ENCODE measurements at places on chromosomes 12 and 14.

DNA sequence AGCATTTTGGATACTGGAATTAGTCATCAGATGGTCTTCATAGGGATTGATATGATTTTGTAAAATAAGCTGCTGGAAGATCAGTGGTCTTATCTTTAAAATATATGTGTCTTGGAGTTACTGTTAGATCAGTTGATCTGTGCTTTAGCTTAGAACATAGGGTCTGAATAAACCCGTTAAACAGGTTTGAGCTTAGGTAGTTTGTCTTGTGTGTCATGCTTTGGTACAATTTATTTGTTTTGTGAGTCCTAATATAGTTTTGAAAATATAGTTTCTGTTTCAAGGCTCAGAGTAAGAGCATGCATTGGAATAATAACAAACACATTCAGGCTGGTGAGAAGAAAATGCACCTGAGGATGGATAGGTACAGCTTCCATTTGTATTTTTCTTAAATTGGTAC lies 505.0 kb downstream of the SLC16A7 start:
- DNase-seq = no peak

DNA sequence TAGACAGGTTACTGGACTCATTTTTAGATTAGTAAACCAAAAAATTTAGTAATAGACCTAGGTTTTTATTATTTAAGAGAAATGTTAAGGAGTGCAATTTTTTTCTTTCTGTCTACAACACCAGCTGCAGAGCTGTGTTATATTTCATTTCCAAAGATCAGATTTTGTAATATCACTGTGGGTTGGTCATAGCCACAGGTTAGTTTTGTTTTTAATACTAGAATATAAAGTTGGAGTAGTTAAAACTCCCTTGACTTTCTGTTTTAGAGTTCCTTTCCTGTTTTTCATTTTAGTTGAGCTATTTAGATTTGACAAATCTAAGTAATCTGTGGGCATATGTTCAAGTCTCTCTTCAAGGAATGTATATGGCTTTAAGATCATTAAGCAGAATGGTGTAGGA lies 30.7 kb upstream of the GARIN2 start:
- DNase-seq = no peak

DNA sequence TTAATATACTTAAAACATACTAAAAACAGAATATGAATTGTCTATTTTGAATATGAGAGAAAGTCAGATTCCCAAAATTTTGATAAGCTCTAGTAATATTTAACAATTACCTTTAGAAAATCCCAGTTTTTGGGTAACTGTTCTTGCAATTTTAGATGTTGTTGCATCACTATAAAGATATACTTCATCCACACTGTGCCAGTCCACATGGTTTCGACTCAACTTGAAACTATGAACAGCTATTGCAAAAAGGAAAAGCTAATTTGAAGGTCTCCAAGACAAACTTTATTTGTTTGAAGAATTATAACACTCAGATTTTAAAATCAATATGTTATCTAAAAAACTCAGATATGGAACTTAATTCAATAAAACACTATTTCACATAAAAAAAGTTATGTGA lies 59.9 kb downstream of the DDHD1 start:
- no peak for DNase-seq

GRCh38 chr12:27207615-27208413 lies 36.3 kb upstream of the STK38L start:
- no peak for DNase-seq

DNA sequence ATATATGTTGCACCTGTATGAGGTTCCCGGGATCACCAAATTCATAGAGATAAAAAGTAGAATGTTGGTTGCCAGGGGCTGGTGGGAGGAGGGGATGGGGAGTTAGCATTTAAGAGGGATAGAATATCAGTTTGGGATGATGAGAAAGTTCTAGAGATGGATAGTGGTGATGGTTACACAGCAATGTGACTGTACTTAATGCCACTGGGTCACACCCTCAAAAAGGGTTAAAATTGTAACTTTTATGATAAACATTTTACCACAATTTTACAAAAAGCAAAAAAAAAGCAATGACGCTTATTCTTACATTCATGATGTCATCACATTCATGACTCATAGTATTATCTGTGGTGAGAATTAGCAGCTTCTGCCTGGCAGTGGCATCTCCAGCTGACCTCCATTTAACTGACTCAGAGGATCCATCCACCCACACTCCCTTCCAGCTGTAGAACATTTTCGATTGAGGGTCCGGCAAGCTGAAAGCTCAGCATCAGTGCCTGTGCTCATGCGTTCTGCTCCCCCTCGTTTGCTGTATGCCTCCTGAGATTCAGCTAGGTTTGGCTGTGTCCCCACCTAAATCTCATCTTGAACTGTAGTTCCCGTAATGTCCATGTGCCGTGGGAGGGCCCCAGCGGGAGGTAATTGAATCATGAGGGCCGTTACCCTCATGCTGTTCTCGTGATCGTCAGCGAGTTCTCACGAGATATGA lies 64.8 kb upstream of the TMEM260 start:
- DNase-seq = peak; percentile 21

DNA sequence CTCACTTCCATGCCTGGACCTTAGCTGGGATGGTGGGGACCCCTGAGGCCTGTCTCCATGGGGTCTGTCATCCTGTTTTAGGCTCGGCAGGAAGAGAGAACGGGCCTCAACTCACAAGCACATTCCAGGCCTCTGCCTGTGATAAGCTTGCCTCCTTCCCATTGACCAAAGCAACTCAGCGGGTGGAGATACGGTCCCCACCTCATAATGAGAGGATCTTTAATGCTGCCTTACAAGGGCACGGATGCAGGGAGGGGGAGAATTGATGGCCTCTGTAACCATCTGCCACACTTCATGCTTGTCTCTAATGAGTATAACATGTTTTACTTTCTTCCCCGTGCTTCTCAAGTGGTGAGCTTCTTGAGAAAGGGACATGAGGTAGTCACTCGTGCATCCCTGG lies 50.0 kb downstream of the GLT1D1 start:
- no peak for DNase-seq

GRCh38 chr12:115941362-115941761 lies 336.1 kb downstream of the MED13L start:
- no peak for DNase-seq

- DNase-seq = no peak
Measured at GRCh38 chr14:32940066-32940651, 1.5 kb downstream of the NPAS3 start.

DNA sequence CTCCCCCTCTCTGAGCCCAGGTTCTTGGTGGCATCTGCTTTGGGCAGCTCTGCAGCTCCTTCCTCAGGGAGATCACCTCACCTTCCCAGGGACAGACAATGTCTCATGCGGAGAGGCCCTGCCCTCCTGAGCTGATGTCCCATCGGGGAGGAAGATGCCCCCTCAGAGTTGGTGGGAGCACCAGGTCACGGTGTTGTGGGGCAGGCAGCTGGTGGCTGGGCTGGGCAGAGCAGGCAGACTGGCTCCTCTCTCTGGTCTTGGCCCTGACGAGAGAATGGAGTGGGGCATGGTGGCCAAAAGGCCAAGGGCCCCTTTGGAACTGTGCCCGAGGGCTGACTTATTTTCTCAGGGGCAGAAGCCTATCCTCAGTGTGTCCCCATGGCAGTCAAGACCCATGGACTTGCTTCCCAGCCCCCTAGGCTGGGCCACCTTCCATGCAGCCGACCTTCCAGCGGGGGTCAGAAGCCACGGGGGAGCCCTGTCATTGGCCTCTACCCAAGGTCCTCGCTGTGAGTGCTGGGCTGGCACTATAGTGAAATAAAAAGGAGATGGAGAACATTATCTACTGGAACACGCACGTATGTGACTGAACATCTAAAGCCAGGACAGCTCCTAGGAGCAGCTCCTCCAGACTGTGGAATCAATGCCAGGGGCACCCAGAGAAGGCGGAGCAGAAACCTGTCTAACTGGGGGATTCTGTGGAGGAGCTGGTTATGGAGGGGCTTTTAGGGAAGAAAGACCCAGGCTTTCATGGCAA lies 21.9 kb downstream of the PPP2R5C start:
- no peak for DNase-seq

DNA sequence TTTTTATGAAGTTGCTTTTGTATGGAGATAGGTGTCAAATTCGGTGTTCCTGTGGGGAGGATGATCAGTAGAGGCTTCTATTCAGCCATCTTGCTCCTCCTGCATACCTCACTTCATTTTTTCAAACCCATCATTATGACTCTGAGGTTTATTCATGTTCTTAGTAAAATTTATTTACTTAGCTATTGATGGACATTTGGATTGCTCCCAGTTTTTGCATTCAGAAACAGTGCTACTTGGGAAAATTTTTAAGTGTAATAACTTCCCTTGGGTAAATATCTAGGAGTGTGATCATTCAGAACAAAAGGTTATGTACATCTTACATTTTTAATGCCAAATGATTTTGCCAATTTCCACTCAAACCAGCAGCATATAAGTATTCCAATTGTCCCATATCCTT lies 208.3 kb downstream of the SYNE2 start:
- no peak for DNase-seq

DNA sequence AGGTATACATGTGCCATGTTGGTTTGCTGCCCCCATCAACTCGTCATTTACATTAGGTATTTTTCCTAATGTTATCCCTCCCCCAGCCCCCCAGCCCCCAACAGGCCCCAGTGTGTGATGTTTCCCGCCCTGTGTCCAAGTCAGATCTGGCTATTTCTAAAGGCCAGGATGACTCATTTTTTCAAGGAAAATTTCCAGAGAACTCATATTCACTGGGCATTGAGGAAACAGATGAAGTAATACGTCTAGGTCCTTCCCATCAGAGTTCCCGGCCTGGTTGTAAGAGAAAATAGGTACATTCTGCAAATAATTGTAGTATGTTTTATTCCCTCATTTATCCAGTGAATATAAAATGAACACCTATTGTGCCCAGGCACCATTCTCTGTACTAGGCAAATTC lies 345.2 kb downstream of the BCL11B start:
- DNase-seq = no peak

GRCh38 chr12:13210236-13211190 lies 14.0 kb downstream of the EMP1 start:
- DNase-seq = no peak

DNA sequence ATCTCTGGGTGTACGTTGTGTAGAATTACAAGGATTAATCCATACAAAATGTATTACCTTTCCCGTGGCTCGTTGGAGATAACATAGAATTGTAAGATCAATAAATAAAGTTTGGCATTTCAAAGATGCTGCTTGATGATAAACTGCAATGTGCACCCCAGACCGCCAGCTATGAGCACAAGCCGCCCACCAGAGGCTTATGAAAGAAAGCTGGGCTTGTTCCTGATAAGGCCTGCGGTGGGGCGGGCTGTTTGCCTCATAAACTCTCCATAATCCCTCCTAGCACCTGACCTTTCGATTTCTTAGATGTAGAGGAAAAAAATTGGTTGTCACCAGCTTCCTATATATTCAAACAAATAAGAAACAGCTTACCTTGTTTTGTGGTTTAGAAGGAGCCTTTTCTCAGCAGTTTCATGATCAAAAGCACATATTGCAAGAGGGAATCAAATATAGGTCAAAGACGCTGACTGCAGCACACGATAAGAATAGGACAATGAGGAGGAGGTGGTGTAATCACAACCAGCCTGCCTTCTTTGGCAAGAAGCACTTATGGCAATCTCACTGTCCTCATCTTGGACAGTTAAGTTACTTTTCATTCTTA lies 293.6 kb downstream of the RMST start:
- DNase-seq = no peak

- DNase-seq = no peak
Measured at GRCh38 chr12:67457778-67458665, 188.9 kb downstream of the CAND1 start.

GRCh38 chr14:60266021-60266937 lies 17.3 kb downstream of the PPM1A start:
- DNase-seq = peak; percentile 58

GRCh38 chr14:95117937-95118721 lies 39.2 kb downstream of the DICER1 start:
- DNase-seq = no peak

GRCh38 chr12:84730561-84731162 lies 181.9 kb downstream of the SLC6A15 start:
- DNase-seq = no peak

DNA sequence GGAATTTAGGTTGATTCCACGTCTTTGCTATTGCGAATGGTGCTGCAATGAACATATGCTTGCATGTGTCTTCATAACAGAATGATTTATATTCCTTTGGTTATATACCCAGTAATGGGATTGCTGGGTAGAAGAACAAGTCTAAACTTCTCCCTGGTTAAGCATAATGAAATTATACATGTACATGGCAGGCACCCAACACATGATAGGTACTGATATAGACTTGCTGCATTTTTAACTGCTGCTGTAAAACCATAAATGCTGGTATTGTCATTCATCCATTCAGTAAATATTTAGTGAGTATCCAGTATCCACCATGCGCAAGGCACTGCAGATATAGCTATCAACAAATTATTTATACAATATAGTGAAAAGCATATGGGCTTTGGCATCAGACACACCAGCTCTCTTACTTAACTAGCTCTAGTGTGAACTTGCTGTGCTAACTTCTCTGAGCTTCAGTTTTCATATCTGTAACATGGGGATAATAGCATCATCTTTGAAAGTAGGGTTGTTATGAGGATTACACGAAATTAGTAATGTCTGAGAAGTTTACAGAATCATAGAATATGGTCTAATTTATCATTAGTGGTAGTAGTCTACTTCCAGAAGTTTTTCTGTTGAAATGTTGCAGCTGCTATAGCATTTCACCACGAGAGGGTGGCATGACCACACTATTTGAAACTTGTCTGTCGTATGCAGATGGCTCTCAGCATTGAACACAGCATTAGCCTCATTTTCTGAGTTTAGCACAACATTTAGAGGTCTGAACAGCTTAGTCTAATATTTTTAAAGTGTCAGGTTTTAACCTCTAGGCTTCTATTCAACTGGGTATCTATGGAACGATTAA lies 32.0 kb upstream of the SEL1L start:
- DNase-seq = peak; percentile 14

GRCh38 chr12:55024575-55024974 lies 4.8 kb downstream of the NEUROD4 start:
- no peak for DNase-seq

GRCh38 chr12:116199160-116199706 lies 78.3 kb downstream of the MED13L start:
- DNase-seq = no peak

GRCh38 chr12:24617471-24617870 lies 331.4 kb downstream of the BCAT1 start:
- DNase-seq = no peak

DNA sequence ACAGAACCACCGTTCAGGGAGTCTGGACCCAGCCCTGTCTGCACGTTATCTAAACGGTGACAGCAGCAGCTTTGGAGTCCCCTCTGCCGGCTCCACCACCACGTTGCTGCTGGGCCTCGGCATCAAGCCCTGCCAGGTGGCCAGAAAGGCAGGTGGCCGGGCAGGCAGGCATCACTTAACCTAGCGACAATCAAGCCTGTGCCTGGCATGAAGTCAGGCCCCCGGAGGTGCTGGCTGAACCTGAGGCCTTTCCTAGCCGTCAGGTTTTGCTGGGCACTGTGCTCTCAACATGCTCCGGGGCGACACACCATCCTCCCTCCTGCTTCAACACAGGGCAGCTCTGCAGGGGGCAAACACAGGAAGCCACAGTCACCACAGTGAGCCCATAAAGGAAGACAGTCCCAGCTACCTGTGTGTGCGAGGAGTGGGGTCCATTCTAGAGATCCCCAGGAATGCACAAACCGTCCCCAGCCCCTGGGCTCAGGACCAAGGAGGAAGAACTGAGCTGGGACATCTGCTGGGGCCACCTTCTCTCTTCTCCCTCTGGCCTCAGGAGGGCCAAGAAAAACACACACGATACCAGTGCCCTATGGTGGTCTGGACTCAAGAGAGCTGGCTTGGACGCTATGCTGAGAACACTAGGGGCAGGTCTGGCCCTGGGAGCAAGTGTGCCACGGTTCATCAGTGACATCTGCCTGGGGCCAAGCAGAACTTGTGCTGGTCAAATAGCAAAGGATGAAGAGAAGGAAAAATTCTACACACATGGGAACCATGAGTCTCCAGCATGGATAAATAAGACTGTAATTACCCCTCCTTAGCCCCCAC lies 44.7 kb downstream of the CCDC88C start:
- DNase-seq = peak; percentile 85
